ENCODE measurements at places on chromosomes 13 and 19.

DNA sequence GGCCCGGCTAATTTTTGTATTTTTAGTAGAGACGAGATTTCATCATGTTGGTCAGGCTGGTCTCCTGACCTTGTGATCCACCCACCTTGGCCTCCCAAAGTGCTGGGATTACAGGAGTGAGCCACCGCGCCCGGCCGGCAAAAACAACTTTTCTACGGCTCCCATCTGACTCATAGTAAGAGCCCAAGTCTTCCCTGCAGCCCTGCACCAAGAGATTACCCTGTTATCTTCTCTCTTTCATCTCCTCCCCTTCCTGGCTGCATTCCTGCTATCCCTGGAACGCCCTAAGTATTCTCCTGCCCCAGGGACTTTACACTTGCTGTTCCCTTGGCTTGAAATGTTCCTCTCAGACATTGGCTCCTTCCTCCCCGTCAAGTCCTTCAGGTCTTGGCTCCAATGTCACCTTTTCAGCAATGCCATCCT is 6.6 kb downstream of the AP2S1 start:
- DNase-seq = no peak

- no peak for DNase-seq
These were observed 4.5 kb upstream of the CADM4 start for GRCh38 chr19:43644181-43644580.

DNA sequence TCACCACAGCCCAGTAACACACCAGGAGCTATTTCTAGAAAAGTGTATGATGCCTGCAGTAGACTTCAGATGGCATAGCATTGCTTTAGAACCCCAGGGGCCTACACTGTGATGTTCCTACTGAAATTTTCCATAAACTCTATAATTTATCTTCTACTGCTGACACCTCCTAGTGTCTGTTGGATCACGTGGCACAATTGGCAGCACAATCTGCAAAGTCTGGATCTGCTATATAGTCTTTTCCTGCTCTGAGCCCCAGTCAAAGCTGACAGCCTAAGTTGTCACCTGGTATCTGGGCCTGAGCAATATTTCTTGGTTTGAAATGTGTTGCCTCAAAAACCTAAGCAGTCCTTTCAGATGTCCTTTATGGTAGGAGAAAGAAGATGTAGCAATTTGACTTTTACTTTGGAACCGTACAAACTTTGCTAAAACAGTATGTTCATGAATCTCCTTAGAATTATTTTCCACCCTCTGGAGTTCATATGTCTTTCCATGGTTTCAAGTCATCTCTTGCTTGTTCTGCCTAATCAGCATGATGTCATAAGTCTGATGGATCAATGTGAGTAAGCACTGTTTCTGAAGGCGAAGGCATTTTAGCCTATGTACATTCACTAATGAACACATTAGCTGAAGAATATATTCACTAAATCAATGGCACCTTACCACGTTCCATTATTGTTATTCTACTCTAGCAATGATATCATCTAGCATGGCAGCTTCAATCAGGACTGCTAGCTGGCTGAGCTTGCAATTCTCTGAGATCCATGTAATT is 536.5 kb upstream of the NBEA start:
- no peak for DNase-seq

DNA sequence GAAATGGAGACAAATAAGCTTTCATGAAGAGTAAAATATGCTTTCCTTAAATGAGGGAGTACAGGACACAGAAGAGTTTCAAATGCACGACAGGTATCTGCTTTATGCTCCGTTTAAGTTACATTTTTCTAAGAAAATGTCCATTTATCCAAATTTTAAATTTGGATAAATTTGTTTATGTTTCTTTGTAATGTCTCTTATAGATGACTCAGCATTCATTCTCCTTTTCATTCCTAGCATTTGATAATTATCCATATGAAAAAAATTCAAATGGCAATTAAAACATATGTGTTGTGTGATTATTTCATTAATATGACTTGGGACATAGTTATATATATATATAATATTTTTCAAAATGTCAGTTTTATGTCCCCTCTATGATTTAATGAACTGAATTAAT is 1449.3 kb downstream of the SLITRK1 start:
- DNase-seq = no peak

DNA sequence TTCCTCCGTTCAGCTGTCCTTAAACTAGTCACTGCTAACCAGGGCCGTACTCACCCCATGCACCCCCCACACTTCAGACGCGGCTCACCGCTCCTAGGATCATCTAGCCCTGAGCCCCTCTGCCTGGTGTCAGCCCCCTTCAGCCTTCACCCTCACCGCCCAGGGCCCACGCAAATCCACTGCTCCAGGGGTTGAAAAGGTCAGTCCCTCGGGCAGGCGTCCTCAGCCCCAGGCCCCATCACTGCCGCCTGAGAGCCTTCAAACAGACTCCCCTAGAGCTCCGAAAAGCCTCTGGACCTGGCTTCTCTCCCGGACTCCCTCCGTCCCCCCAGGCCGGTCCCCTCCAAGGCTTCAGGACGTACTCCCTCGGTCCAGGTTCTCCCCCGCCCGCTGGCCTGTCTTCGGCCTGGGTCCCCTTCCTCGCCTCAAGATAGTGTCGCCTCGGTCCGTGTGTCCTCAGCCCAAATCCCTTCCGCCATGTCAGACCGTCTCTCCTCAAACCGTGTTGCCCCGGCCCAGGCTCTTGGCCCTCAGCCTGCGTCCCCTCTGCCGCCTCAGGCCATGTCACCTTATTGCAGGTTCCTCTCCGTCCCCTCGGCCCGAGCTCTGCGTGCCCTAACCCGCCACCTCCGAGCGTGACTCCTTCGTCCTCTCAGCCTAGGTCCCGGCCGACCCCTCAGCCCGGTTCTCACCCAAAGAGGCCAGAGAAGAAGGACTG is 553 bp downstream of the NAPA start:
- DNase-seq = no peak

GRCh38 chr19:4010808-4011110 is 3.2 kb downstream of the PIAS4 start:
- no peak for DNase-seq

- DNase-seq = no peak
These were observed 46.8 kb upstream of the URAD start for GRCh38 chr13:28035146-28035782.

DNA sequence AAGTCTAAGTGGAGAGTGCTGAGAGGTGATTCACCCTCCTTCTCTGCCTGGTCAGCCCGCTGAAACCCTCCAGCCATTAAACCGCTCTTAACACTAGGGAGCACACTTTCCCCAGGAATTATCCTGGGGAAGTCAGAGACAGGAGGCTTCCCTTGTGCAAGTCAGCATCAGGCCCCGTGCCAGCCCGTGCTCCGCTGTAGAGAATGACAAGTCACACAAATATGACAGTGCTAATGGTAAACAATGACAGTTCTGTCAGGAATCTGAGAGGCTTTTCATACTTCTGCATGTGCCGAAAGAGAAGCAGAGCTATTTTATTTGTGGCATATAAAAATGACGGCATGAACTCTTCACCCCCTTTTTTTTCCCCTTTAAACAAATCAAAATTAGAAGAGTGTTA is 816.9 kb upstream of the SLC10A2 start:
- DNase-seq = no peak

- DNase-seq = no peak
These were observed 114.9 kb downstream of the PCCA start for GRCh38 chr13:100203696-100204367.

GRCh38 chr13:21230516-21230915 is 54.1 kb downstream of the MRPL57 start:
- no peak for DNase-seq

DNA sequence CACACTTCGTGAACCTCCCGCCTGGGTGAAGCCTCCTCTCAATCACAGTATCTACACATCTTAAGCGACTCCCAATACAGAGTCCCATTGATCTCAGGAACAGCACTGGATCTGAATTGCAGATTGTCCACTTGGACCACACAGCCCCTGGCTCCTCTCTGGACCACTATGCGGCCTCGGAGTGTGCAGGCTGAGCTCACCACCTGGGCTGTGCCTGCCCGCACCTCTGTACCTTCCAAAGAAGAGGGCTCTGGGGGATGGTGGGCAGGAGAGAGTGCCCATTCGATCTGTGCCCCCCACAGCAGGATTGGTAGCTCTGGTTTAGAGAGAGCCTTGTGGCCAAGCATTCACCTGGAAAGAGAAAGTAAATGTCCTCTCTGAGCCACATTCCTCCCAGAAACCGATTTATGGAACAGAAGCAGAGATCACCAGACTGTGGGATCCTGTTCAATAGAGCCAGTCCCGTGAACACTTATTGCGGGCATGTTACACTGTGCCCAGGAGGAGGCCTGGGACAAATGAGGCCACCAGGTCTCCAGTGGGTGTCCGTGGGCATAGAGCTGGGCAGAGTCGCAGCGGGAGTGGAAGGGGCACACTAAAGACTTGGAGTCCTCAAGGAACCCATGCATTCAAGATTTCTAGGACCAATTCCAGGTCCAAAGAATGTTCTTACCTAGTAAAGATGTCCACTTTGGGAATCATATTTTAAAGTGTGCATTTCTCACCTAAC is 141.6 kb upstream of the SOX1 start:
- DNase-seq = no peak

DNA sequence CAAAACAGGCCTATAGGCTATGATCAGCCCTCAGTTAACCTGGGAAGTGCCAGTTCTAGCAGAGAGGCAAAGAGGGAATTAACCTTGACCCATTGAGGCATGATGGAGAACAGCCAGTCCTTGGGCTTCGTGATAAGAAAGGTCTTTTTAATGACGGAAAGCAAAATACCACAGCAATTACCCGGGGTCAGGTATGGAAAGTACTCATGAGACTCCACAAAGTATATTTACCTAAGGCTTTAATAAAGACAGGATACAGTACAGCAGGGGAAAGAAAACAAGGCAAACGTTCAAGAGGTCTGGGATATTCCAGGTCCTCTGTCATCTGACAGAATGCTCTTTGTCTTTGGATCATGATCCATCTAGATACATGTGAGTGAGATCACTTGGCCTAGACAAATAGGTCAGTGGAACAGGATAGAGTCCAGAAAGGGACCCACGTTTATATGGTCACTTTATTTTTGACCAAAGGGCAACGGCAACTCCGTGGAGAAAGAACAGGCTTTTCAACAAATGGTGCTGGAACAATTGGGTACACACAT is 52.2 kb downstream of the WDFY2 start:
- DNase-seq = no peak

- no peak for DNase-seq
These were observed 455.7 kb downstream of the SUCLA2 start for GRCh38 chr13:47545201-47546024.

DNA sequence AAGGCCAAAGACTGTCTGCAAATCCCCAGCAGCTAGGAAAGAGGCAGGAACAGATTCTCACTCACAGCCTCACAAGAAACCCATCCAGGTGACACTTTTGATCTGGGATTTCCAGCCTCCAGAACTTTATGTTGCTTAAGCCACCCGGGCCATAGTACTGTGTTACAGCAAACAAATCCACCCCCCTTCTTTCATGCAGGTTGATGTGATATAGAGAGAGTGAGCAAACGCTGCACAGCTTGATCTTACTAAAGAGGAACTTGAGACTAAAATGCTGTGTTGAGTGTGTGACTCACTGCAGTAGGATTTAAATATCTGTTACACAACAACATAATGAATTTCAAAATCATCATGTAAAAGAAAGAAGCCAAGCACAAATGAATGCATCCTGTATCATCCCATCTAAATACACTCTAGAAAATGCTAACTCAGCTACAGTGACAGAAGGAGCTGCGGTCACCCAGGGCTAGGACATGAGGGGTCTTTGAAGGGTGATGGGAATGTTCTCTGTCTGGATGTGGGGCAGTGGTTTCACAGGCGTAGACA is 32.2 kb downstream of the RCBTB2 start:
- no peak for DNase-seq

DNA sequence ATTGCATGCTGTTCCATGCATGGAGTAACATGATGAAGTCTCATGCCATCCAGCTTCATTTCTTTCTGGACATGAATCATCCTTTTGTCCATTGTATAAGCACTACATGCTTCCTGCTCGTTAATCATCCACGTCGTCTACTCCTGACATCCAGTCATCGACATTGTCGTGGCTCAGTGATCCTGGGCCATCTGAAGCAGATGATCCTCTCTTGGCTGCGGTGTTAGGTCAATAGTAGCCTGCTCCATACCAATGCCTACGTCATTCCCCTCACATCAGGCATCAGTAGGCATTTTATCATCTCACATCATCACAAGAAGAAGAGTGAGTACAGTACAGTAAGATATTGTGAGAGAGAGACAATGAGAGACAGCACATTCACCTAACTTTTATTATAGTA is 7.9 kb upstream of the MYO16 start:
- no peak for DNase-seq

DNA sequence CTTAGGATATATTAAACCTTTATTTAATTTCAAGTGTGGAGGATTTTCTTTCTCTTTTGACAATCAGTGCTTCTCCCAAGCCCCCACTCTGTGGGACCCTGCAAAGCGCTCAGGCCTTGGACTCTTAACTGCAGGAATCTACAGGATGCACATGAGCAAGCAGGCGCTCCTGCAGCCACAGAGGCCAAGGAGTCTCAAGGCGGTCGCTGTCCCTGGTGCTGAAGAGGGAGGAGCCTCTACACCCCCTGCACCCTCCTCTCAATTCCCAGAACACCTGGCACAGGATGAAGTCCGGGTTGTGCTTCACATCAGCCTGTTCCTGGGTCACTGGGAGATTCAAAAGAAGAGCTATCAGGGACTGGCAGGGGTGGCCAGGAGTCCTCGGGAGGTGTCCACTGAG is 13.5 kb downstream of the OR10H4 start:
- no peak for DNase-seq

- peak; percentile 8 for DNase-seq
These were observed 52.0 kb upstream of the ARGLU1 start for GRCh38 chr13:106619688-106620555.

DNA sequence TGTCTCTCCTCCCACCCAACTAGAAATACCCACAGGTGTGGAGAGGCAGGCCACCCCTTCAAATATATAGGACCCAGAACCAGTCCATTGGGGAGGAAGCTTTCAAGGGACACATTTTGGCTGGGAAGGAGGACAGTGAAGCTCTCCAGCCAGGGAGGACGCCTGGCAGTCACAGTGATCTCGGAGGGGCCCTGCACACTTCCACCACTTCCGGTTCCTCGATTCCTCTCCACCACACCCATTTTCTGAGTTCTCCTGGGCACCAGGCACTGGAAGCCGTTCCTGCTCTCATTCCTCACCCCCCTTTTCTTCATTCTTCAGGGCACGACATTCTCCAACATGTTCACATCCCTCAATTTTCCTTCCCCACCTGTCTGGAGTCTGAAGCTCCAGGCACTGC is 30.4 kb upstream of the CEACAM21 start:
- DNase-seq = no peak

DNA sequence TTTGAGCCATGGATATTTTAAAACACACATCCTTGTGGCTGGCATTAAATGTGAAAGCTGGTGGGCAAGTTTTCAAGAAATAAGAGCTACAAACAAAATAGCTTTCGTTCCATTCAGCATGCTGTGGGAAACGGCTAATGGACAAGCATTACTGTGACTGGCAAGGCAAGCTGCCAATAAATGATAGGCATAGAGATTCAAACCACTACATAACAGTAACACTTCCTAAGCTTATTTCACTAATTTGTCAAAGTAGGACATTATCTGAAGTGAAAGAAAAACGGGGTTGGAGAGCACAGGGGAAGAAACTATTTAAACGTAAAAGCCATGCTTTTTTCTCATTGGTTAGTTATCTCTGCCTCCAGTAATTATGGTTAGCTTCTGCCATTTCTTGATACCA is 26.0 kb downstream of the OBI1 start:
- no peak for DNase-seq

GRCh38 chr13:42266473-42266872 is 5.5 kb upstream of the AKAP11 start:
- DNase-seq = no peak

GRCh38 chr13:106048386-106048785 is 487.1 kb downstream of the EFNB2 start:
- DNase-seq = no peak

- DNase-seq = no peak
These were observed 2.1 kb downstream of the PNMA8C start for GRCh38 chr19:46426506-46427162.

Measured in activated gamma-delta T cell treated with Interleukin-2 at 50 U/mL for 16 hours (primary cell).